ENCODE measurements at places on chromosomes 6 and 20.

DNA sequence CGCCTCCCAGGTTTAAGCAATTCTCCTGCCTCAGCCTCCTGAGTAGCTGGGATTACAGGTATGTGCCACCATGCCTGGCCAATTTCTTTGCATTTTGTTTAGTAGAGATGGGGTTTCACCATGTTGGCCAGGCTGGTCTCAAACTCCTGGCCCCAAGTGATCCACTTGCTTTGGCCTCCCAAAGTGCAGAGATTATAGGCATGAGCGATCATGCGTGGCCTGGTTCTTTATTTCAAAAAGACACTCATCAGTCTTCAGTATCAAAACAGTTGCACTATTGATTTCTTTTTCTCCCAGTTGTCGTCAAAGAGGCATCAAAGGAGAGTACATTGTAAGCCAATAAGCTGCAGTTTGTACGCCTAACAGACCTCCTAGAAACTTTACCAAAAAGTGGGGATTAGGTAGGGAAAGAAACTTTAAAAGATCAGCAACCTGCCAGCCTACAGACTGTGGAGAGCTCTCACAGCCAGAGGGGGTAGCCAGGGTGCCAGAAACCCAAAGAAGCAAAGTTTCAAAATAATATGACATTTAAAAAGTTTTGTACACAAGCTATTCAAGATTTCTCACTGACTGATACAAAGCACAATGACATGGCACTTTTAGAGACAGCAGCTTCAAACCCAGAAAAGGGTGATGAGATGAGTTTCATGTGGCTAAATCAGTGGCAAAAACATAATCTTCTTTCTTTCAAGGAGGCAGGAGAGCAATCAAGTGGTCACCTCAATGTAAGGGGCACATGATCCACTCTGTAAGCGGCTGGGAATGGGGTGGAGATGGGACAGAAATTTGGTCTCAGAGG lies 83.0 kb upstream of the RALY start:
- no peak for DNase-seq

DNA sequence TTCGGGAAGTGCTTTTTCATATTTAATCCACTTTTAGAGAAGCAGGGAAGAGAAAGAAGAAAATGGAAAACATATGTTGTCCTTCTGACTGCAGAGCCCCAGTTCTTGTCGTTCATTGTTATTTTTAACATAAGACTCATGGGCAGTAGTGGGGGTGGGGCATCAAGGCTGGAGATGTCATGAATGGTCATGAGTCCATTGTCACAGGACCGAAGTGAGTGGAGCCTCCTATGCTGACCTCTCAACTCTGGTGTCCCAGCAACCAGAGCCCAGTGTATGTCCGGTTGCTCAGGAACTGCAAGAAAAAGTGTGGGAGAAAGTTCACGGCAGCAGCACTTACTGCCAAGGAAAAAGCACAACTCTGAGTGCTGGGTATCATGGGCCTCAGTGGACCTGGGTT lies 108.6 kb downstream of the BANF2 start:
- no peak for DNase-seq

DNA sequence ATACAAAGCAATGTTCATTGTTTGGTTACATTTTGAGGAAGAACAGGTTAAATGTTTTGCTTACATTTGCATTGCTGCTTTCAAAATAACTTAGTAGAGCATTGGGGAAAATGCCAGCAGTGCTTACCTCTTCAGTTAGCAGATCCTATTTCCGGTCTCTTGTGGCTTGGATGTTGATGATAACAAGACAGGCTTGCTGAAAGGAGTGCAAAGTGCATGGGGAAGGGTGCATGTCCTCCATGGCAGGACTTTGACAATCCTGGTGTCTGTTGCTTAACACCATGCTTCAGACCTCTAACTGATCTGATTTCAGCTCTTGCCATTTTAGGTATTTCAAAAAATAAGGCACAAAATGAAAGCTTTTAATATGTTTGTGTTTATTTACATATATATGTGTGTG lies 21.1 kb downstream of the TPD52L1 start:
- DNase-seq: no peak

GRCh38 chr6:70045413-70045812 lies 179.1 kb downstream of the COL19A1 start:
- DNase-seq: no peak

DNA sequence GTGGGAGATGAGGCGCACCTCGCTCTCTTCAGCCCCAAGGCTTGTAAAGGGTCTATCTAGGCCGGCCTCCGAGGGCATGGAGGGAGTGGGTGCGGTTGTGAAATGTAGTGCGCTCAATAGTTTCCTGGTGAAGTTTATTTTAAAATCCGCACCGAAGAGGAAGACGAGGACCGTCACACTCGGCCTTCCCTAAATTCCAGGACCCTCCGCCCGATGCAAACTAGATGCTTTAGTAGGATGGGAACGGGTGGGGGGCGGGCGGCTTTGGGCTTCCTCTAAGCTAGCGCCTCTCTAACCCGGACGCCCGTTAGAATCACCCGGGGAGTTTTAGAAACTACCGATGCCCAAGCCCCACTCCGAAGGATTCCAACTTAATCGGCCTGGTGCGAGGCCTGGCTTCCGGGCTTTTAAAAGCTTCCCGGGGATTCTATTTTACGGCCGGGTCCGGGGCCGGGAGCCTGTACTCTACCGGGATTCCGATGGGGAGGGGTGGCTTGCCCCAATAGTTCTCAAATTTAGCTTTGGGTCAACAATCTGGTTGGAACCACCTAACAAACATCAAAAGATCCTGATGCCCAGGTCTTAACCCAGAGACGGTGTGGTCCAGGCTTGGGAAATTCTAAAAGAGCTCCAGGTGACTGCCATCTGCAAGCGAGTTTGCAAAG lies 548 bp upstream of the BCAS4 start:
- DNase-seq: no peak

GRCh38 chr6:131811500-131811899 lies 3.7 kb downstream of the ENPP1 start:
- no peak for DNase-seq

GRCh38 chr6:25963426-25964123 lies 973 bp downstream of the TRIM38 start:
- DNase-seq: peak; percentile 76

DNA sequence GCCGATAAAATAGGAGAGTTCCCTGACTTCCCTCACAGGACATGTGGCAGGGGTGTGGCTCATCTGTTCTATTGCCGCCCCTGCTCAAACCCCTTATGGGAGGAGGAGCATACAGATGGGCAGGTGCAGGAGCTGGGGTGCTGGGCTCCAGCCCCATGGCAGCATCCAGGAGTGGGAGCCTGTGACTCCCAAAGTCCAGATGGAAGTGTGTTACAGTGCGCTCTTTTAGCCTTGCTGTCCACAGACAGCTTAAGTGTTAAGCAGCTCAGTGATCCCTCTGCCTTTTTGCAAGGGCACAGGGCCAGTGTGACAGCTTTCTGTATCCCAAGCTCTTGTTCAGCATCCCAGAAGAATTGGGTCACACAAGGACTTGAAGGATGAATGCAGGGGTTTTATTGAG lies 212.3 kb upstream of the MYLIP start:
- DNase-seq: no peak

DNA sequence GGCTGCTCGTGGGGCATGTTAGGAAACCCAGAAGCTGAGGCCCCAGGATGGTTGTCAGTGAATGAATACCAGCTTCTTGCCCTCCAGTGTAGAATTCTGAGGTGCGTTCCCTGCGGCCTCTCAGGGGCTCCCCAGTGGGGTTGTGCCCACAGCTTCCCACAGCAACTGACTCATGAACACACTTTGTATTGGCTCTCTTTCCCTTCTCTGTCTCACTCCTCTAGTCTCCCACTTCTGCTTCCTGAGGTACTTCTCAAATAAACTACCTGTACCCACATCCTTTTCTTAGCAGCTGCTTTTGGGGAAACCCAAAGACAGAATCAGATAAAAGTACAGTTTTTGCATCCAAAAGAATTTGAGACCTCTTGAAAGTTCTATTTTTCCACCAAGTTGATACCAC lies 107.7 kb upstream of the JAG1 start:
- no peak for DNase-seq

DNA sequence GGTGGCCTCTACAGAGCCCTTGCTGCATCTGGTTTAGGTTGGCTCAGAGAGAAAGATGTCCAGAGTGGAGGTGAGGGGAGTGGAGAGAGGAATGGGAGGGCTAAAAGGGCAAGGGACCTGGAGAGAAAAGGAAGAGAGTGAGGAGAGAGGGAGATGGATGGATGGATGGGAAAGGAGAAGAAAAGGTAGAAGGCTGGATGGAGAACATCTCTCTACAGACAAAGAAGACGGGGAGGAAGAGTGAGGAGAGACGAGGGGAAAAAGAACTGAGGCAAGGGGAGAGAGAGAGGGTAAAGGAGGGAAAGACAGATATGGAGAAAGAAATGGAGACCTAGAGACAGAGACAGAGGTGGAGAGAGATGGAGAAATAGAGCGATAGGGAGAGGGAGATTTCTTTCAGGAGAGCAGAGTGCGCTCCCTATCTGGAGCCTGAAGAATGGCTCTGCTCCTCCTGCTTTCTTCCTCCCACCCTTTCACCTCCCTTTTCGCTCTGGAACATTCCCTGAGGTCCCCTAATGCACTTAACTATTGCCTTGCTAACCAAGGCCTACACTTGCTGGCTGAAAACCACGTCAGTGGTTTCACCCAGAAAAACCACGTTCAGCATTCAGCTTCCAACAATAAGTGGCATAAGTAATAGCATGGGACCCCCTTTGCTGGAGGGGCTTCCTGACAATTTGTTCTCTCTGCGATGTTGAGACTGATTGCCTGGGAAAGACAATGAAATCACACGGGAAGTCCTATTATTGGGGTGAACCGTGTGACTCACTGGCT lies 286.3 kb downstream of the CDH26 start:
- no peak for DNase-seq

DNA sequence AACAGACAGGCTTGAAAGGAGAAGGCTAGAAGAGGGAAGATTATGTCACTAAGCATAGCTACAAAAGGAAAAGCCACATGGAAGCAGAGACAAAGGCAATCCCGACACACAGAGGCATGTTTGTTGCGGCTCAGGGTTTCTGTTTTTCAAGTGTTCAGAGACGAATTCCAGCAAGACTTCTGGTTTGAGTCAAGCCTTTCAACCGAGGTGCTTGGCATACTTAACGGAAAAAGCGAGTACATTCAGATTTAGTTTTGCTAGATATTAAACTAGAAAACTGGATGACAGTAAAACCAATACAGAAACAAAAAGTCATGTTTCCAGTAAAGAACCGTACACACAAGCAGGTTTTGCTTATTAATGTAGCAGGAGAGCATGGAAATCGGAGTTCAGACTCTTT lies 27.2 kb downstream of the MCUR1 start:
- no peak for DNase-seq
